Inflammatory macrophage treated with lipopolysaccharide for 4 hours (primary cell): ENCODE measurements at places on chromosomes 5 and 9.

DNA sequence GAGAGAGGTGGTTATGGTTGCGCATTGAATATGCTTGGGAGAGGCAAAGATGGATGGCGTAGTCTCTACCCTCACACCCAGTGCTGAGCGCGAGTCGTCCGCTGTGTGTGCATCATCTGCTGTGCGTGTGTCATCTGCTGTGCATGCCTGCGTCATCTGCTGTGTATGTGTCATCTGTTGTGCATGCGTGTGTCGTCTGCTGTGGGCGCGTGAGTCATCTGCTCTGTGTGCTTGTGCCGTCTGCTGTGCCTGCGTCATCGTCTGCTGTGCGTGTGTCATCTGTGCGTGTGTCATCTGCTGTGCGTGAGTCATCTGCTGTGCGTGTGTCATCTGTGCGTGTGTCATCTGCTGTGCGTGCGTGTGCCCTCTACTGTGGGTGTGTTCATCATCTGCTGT is 68.0 kb upstream of the IRX4 start:
- DNase-seq: no peak

DNA sequence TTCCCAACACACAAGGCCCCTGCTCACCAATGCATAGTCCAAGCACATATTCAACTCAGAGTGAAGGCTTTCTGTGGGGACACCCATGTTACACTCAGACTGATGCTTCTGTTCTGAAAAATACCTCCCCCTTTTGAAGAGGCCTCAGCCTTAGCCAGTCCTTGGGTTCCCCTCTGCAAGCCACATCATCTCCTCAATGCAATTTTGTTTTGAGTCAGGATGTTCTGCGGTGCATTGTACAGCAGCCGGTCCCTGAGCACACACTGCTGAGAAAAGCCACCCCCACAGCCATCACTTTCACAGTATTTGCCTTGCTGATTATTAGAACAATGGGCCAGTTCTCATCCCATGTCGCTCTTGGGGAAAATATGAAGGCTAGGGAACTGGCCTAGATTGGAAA is 241.2 kb downstream of the FAM114A2 start:
- no peak for DNase-seq

- DNase-seq: no peak
These were observed 98.1 kb downstream of the DOCK8 start for GRCh38 chr9:312596-313320.

GRCh38 chr5:23268136-23268535 is 239.3 kb upstream of the PRDM9 start:
- no peak for DNase-seq

GRCh38 chr5:97135868-97136267 is 6.5 kb downstream of the LIX1 start:
- no peak for DNase-seq

DNA sequence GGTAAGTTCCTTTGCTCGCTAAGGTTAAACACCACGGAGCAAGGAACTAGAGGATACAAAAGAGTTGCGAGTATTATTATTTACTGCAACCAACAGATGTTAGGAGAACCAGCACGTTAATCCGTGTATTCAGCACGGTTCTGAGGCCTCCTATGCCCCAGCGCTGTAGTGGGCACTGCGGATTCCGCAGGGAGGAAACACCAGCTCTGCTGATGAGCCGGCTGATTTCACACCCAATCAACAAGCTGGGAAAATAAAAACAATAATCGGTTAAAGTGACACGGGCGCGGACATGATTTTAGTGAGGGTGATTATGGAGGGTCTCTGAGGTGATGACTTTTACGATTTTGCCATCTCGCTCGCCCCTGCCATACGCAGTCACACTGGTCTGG is 702 bp upstream of the PRELID2 start:
- no peak for DNase-seq

DNA sequence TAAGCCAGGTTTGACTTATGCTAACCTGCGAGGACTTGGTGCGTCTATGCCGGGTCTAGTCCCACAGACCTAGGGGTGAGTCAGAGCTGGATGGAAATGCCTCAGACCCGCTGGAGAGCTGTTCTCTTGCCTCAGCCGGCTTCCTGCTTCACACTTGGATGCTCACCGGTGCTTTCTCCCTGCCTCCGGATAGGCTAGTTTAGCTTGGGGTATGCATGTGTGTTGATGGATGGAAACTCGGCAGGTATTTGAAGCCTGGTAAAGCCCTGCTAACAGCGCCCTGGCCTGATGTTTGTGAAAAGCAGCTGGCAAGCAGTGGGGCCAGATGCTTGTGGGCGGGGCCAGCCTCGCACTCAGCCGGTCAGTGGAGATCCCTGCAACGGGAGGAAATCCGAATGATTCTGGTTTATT is 29.3 kb downstream of the PRRC2B start:
- DNase-seq: no peak

- no peak for DNase-seq
These were observed 169.5 kb upstream of the TAS2R1 start for GRCh38 chr5:9799606-9800005.

DNA sequence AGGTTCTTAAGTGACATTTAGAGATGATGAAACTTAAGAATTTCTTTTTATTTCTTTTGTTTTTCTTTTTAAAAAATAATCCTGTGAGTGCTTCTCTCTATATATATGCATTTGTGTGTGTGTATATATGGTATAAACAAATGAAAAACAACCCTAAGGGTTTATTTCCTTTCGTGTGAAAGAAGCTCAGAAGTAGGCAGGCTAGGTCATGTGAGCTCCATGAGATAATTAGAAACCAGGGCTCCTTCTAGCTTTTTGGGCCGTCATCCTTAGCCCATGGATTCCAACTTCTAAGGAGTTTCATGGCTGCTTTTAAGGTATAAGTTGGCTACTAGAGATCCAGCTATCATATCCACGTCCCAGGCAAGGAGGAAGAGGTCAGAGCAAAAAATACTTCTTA is 11.2 kb downstream of the C9orf43 start:
- no peak for DNase-seq

- DNase-seq: no peak
These were observed 70.1 kb upstream of the CNOT6 start for GRCh38 chr5:180424094-180424493.

GRCh38 chr9:95343725-95344287 is 26.3 kb upstream of the FANCC start:
- DNase-seq: no peak

- DNase-seq: no peak
These were observed 271.9 kb downstream of the NSG2 start for GRCh38 chr5:174317256-174317894.

GRCh38 chr5:152711801-152712388 is 306.8 kb upstream of the NMUR2 start:
- DNase-seq: no peak

DNA sequence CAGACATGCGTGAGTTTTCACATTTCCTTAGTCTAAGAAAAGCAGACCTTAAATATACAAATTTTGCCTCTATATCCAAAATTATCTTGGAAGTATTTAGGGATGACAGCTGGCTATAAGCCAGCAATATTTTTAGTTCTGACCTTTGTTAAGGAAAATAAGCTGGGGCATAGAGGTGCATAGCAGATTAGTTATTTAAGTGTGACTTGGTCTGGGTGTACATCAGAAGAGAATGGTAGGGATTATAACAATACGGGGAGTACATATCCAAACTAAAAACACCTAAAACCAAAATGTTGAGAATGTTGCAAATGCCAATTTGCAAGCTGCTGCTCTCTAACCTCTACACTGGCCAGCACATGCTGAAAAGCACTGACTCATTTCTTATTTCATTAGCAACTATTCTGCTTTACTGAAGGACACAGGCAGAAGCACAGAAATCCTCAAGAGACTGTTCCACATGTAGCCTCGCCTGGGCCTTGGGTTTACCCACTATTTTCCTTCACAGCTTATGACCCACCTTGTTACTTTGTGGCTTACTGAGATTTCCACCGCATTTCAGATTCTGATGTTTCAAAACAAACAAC is 22.3 kb downstream of the LEAP2 start:
- no peak for DNase-seq

DNA sequence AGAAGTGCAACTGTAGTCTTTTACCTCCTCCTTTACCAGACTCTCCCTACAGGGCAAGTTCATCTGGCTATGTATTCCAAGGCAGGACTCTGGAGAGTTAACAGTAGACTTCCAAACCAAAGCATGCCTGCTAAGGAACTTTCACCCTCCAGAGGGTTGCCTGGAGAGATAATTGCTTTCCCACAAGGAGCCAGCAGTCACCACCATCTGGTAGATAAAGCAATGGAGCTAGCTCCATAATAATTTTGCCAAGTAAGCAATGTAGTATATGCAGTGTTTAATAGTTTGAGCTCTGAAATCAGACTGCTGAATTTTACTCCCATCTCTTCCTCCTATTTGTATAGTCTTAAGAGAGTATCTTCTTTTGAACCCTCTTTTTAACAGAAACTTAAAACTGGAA is 566.8 kb upstream of the PTGER4 start:
- DNase-seq: no peak

DNA sequence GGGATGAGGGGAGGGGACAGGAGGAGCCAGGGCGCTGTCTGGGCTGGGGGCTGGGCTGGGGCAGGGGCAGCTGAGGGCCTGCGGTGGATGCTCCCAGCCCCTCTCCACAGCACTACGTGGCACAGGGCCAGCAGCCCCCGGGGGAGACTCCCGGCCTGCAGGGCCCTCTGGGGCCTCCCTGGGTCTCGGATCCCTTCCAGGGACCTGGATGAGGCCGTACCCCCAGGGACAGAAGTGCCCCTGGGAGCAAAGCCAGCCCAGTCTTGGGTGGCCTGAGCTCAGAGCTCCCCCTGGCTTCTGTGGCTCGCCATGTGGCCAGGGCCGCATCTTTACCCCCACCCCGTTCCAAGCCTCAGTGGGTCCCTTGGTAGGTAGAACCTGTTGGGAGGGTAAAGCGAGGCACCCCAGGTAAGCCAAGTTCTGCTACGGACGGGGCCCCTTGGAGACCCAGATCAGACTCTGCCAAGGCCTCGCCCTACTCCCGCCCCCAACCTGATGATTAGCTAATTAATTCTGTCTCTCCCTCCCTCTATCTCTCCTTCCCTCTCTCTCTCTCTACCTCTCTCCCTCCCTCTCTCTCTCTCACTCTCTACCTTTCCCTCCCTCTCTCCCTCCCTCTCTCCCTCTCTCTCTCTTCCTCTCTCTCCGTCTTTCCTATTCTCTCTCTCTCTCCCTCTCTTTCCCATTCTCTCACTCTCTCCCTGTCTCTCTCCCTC is 24.3 kb downstream of the KCNT1 start:
- DNase-seq: no peak

DNA sequence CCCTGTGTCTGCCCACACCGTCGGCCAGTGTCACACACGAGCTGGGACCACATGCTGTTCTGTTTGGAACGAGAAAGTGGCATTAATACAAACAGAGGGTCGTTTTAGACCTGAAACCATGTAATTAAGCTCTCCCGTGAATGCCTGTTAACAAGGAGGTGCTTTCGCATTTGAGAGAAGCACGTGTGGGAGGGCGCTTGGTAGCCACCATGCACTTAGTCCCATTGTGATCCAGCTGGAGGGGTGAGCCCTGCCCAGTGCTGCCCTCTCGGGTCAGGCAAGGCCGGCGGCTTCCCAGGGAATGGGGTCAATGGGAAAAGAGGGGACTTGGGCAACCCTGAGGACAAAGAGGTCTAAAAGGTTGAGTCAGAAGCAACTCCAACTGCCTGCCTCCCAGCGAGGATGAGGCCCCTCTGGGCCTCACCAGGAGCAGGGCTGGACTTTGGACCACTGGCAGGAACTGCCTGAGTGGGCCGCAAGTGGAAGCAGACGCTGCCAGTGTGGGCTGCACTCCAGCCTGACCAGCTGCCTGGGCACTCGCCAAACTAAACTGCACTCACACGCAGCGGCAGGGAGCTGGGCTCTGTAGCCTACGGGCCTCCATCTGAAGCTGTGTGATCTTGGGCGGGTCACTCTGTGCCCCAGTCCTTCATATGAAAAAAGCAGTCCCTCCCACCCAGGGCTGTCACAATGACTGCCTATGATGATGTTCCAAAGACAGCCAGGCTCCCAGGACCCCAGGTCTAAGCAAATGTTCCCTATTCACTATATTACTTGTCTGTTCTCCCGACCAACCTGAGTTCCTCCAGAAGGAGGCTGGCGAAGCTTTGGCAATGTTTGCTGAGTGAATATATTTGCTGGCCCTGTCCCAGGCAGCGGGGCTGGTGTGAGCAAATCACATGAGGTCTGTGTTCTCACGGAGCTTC is 195.7 kb downstream of the CDK5RAP2 start:
- no peak for DNase-seq

GRCh38 chr5:79191457-79191856 is 44.5 kb upstream of the JMY start:
- no peak for DNase-seq

DNA sequence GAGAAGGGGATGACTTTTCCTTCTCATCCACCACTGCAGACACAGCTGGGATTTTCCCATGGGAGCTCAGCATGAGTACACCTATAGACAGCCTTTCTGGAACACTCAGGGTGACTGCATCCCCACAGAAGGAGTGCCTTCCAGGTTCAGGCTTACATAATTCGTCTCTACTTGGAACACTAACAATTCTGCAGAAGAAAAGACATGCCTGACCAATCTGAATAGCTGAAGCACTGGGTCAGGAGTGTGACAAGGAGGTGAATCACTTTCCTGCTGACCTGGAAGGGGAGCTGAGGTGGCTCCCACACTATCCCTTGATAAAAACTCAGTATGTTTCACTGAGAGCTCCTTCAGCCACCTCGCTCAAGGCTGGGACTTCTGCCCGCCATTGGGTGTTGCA is 425.3 kb downstream of the TLR4 start:
- no peak for DNase-seq

GRCh38 chr5:151020304-151021110 is at the start of gene GPX3:
GPX3 (plus strand) TSS chr5:151020591; CDS start chr5:151020655, 64 bp downstream.
- peak; percentile 83 for DNase-seq

- DNase-seq: peak; percentile 33
These were observed 95.8 kb downstream of the CFAP90 start for GRCh38 chr5:7754997-7755596.

GRCh38 chr5:127101533-127101932 is 28.2 kb upstream of the C5orf63 start:
- DNase-seq: no peak

GRCh38 chr5:100313657-100314056 is 221.5 kb upstream of the FAM174A start:
- DNase-seq: peak; percentile 63

- DNase-seq: peak; percentile 8
These were observed 245.4 kb downstream of the MPDZ start for GRCh38 chr9:13033959-13034693.

DNA sequence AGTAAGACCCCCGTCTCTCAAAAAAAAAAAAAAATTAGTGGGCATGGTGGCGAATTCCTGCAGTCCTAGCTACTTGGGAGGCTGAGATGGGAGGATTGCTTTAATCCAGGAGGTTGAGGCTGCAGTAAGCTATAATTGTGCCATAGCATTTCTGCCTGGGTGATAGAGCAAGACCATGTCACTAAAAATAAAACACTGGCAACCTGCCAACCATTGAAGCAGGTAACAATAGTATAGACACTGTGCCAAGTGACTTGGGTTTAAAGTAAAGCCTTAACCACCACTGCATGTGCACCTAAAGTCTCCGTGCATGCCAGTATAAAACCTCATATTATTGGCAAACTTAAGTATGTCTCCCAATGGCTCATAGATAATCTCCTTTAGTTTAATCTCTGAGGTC is 3.4 kb upstream of the APBA1 start:
- DNase-seq: no peak

DNA sequence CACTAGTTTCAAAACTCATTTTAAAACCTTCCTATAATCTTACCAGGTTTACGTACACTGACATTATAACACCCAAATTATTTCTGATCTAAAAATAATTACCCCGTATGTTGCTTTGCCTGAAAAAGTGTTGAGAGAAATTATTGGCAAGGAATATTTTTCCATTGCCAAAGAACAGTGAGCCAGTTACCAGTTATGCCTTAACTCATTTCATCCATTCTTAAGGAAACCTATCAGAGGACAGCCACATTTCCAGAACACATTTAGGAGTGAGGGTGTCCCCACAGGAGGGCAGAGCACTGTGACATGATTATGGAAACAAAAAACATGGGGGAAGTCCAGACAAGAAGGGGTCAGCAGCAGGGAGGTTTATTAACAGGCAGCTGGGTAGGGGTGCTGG is 52.2 kb downstream of the GABBR2 start:
- DNase-seq: no peak
